CD4-positive, CD25-positive, alpha-beta regulatory T cell (primary cell): ENCODE measurements at places on chromosomes 11 and 22. TPM values are rescaled to one million over a fixed set of nuclear protein-coding genes. Genes with fewer than 3 reads are reported as not detected.

The TEX12 gene
- polyA plus RNA-seq: not detected

GRCh38 chr11:47257517-47258316 lies at the start of gene NR1H3:
Gene NR1H3 (plus strand): TSS chr11:47257996. CDS start chr11:47259217, 1,221 bp downstream.
- no peak for DNase-seq

- DNase-seq: peak; percentile 53
Measured at GRCh38 chr22:41687901-41688364, 734 bp downstream of the SNU13 start.

DNA sequence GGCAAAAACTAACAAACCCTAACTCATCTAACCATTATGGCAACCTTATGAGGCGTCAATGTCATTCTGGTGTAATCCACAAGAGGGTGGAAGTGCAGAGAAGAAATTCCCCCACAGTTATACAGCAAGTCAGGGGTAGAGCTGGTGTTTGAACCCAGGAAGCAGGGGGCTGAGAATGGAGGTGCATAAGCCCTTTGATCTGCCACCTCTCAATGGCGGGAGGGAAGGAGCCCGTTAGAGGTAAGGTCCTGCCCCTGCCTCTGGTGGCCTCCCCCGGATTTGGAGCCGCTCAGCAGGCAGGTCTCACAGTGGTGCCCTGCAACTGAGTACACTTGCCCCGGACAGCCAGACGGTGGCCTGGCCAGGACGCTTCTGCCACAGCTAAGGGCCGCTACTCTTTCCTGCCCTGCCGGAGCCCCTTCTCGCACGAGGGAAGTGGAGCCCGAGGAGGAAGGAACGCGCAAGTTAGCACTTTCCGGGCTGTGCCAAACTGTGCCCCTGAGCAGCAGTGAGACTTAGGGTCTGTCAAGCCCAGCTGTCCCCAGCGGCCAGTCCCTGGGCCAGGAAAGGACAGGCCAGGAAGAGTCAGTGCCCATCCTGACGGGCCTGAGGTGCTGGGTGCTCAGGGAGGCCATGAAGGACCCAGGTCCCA lies 1.1 kb downstream of the FXYD2 start:
- DNase-seq: peak; percentile 63

- DNase-seq: no peak
Measured at GRCh38 chr11:33930317-33931021, 38.6 kb upstream of the LMO2 start.
